ENCODE measurements at places on chromosomes 1 and 21.

- no peak for DNase-seq
These were observed 140.9 kb upstream of the CTTNBP2NL start for GRCh38 chr1:112255080-112255479.

- DNase-seq: no peak
These were observed 1.2 kb downstream of the KRTAP10-5 start for GRCh38 chr21:44579056-44579832.

DNA sequence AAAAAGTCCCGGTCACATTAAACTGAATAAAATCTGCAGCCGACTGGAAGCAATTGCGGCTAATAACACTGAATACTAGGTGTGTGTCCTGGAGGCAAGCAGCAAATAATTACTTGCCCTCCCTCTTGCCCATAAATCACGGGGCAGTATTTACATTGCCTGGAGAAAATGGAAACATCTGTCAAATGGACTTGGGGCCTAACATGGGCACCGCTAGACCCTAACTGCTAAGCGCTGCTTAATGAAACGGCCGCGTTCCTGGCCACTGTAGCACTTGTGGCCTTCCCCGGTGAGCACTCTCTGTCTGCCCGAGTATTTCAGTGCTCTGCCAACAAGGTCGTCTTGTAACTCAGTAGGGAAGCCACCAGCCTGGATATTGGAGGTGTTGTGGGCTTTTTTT is 23.9 kb upstream of the KNCN start:
- DNase-seq: no peak

- no peak for DNase-seq
These were observed 6.3 kb downstream of the MORN1 start for GRCh38 chr1:2384941-2385481.

- DNase-seq: no peak
These were observed 1.1 kb upstream of the NFIA start for GRCh38 chr1:61081144-61081685.

GRCh38 chr1:9320520-9321479 is 28.1 kb downstream of the SPSB1 start:
- DNase-seq: no peak

DNA sequence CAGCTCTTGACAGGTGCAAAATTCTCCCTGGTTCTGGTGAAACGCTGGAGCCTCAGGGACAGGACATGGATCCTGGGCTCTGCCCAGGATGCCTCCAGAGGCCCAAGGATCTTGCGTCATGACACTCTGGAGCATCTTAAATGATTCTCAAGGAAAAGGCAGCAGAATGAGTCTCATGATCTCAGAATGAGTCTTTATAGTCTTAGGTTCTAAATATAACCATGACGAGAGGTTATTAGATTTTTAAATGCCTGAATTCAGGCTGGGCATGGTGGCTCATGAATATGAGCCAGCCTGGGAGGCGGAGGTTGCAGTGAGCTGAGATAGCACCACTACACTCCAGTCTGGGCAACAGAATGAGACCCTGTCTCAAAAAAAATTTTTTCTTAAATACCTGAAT is 55.5 kb downstream of the ECE1 start:
- DNase-seq: no peak

DNA sequence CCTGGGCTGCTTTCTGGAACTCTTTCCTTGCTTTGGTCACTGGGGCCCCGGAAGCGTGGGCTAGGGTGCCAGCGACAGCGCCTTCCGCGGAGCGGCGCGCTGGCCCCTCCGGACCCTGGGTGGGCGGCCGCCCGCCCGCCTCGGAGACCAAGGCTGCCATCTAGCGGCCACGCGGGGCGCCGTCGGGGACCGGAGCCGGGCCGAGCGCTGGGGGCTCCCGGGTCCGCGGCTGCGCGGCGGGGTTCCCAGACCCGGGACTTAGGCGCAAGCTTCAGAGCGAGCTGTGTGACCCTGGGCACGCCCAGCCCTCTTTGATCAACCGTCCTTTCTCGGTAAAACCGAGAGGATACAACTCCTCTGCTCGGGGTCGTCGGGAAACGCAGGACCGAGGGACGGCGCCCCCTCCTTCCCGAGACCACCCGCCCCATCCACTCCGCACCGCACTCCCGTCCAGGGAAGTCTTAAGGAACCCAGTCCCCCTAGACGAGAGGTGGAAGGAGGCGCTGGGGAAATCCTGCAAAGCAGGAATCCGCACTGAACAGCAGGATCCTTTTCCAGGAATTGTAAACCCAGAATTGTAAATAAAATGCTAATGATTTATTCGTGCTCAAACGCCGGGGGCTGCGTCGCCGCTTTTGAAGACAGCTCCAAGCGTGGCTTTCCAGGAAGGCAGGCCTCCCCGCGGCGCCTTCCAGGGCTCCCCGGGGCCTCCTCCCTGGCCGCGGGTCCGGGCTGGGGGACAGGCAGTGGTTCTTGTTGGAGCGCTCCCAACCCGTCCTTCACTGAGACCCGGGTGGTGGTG is 41.2 kb downstream of the RRAGC start:
- peak; percentile 85 for DNase-seq

- no peak for DNase-seq
These were observed 402.7 kb downstream of the DISC1 start for GRCh38 chr1:232029315-232029714.

DNA sequence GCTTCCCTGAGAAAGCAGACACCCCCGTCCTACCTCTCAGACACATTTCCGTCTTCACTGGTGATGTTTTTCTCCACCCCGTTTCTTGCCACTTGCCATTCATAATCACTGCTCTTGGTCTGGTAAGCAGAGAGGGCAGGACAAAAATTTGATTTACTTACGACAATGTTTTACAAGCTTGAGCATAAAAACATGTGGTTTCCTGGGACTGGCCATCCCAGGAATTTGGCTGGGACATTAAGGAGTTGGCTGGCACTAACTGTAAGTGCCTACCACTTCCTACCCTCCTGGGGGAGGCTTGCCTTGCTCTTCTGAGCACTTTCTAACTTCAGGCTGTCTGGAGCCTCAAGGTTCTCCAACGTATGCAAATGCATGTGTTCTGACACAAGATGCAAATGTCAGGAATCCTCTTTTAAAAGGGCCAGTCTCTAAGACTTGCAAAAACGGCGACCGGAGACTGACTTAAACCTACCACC is 24.2 kb downstream of the ZBTB18 start:
- no peak for DNase-seq

- peak; percentile 76 for DNase-seq
These were observed 846 bp upstream of the PER3 start for GRCh38 chr1:7783178-7783711.

DNA sequence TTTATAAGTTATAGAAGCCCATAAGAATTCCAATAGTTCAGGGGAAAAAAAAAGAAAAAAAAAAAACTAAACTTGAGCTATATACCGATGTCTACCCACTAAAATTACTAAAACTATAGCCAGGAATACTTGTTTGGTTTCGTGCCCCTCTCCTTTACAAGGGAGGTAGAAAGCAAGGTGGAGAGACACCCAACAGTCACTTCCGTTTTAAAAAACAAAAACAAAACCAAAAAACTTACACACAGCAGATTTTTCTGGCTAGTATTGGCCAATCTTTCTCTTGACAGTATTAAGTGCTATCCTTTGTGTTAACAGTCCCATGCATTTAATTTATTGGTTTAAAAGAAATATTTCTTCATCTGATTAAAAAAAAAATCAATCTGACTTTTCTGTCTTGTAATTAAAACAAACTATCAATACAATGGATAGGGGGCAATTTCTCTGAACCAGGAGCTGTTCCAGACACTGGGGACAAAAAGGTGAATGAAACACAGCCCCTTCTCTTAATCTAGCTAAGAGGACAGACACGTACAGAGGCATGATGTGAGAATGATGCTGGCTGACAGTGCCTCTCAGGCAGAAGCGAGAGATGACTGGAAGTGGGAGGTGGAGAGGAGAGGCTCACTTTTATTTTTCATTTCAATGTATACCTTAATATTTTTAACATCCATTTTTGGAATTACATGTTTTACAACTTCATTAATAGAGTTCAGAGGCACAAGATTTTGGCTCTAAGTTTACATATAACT is 214.8 kb downstream of the RERE start:
- no peak for DNase-seq

GRCh38 chr21:44702973-44703730 is 6.2 kb downstream of the KRTAP10-12 start:
- no peak for DNase-seq

DNA sequence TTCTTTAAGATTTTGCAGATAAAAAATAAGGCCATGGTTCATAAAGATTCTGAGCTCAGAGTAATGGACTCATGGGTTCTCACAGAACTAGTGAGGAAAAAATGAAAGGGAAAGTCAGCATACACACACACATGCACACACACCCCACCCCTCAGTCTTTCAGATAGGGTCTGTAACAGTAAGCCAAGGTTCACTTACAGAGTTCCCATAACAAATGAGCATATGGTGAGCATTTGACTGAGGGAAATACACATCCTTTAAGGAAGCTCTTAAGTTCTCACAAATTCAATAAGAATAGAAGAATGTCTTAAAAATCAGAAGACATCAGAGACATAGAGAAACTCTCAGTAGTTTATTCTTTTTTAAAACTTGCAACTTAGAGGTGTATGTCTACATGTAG is 57.9 kb downstream of the NTMT2 start:
- DNase-seq: no peak

DNA sequence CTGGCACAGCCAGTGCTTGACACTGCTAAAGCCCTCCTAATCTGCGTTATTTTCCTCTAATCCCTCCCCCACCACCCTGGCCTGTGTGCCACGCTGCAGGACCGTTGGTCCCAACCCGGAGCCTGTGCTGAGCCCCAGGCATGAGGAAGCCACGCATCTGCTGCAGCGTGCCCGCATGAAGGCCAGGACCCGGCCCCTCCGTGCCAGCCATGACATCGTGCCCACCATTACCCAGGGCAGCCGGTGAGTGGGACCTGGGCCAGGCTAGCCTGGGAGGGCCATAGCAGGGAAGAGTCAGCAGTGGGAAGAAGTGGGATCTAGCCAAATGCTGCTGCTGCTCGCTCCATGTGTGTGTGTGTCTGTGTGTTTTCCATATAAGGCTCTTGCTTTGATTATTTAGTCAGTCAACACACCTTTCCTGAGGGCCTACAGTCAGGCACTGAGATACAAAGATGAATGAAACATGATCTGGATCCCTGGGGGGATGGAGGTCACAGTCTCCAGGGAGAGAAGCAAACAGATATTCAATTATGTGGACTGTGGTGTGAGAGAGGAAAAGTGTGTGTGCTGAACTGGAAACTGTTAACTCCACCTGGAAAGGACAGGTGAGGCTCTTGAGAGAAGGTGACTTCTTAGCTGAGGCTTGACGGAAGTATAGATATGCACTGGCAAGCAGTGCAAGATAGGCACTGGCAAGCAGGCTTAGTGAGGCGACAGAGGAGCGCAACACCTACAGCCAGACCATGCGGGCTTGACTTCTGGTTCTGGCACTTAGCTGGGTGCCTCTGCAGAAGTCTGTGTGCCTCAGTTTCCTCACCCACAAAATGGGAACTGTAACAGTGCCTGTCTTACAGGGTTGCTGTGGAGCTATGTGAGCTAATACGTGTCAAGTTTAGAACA is 15.9 kb downstream of the KIAA1614 start:
- no peak for DNase-seq

- no peak for DNase-seq
These were observed 178.8 kb upstream of the PDE4B start for GRCh38 chr1:65613884-65614283.

- DNase-seq: no peak
These were observed 75.5 kb downstream of the KAZN start for GRCh38 chr1:14674030-14674429.

GRCh38 chr21:22795644-22796043 is 1797.4 kb downstream of the NCAM2 start:
- no peak for DNase-seq

DNA sequence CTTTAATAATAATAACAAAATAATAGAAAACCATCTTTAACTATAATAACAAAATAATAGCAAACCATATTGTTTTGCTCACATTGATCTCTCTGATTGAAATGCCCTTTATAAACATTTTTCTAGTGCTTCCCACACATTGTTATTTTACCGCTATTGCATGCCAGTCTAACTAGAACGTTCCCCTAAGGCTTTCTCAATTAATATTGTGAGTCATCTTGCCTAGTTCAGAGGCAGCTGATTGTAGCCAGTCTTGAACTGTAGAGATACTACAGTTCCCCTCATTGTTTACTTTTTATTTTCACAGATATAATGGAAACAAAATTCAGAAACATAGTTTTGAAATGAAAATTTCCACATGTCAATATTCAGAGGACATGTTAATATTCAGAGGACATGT is 192.3 kb upstream of the ADGRL4 start:
- DNase-seq: no peak

DNA sequence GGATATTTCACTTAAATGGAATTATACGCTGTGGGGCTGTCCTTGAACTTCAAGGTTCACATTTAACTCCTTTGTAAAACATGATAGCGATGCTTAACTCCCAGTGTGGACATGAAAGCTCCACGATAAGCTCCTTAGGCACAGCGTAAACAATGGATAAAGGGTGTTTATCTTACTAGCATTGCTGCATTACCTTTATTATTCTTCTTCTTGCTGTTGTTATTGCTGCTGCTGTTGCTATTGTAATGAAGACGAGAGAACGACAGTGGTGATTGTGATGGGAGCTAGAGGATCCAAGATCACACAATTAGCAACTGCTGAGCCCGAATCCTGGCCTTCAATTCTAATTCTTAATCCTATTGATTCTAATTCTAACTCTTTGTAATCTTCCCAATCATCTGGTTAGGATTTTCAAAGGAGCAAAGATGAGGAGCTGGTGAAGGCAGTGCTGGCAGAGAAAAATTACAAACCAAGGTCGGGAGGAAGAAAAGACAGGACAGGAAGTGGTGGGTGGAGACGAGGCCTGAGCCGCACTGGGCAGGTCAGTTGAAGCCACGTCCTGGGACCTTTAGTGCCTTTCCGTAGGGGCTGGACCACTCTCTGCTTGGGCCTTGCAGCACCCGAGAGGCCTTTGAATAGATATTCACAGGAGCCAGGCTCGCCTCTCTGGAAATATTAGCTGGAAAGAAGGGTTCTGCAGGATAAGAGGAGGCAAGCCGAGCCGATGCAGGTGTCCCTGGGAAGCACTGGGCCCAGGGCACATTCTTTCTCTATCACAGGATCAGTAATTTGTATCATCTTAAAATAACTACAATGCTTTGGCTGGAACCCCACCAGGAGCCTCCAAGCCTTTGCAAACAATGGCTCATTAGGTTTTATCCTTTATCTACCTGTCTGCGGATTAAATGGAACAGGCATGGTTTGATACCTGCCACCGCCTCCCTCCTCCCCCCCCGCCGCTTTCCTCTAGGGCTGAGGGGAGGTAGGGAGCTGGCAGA is 571.6 kb downstream of the AJAP1 start:
- no peak for DNase-seq

DNA sequence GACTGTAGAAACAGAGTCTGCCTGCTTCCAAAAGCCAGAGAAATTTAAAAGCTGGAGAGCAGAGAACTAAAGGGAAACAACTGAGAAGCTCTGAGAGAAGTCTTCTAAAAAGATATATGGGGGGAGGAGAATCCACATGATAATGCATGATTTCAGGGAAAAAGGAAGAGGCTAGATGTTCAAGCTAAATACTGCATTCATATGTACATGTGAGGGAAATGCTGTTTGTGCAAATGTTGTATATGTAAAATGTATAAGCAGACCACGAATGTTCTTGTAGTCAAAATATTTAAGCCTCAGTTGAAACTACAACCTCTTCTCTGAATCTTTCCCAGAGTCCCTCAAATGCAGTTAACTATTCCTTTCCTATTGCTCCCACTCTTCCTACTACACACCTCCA is 79.2 kb downstream of the AKT3 start:
- no peak for DNase-seq

GRCh38 chr1:57848406-57848805 is 424.5 kb upstream of the DAB1 start:
- no peak for DNase-seq

- DNase-seq: no peak
These were observed 1.6 kb upstream of the PLEKHA6 start for GRCh38 chr1:204361341-204361771.
